ENCODE measurements at places on chromosomes 12 and 14. TPM values are rescaled to one million over a fixed set of nuclear protein-coding genes. Genes with fewer than 3 reads are reported as not detected.

DNA sequence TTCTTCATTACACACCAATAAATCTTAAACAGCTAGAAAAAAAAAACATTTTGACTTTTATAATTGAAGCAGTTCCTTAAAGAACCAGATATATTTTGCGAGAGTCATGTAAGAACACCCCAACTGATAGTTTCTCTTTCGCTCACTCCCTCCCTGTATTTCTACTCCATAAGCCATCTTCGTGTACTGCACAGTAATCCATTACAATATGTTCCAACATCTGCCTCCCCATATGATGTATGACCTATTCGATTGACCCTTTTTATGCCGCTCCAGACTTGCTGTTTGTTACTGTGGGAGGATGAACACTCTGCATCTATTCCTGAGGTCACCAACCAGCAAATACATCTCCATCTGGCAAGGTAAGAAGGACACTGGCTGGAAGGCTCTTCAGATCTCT lies 331.7 kb downstream of the SOX5 start:
- DNase-seq, result no peak

The DTX1 gene
- 5.0 TPM for total RNA-seq

GRCh38 chr14:25050269-25051150 lies 563 bp upstream of the STXBP6 start:
- no peak for DNase-seq

DNA sequence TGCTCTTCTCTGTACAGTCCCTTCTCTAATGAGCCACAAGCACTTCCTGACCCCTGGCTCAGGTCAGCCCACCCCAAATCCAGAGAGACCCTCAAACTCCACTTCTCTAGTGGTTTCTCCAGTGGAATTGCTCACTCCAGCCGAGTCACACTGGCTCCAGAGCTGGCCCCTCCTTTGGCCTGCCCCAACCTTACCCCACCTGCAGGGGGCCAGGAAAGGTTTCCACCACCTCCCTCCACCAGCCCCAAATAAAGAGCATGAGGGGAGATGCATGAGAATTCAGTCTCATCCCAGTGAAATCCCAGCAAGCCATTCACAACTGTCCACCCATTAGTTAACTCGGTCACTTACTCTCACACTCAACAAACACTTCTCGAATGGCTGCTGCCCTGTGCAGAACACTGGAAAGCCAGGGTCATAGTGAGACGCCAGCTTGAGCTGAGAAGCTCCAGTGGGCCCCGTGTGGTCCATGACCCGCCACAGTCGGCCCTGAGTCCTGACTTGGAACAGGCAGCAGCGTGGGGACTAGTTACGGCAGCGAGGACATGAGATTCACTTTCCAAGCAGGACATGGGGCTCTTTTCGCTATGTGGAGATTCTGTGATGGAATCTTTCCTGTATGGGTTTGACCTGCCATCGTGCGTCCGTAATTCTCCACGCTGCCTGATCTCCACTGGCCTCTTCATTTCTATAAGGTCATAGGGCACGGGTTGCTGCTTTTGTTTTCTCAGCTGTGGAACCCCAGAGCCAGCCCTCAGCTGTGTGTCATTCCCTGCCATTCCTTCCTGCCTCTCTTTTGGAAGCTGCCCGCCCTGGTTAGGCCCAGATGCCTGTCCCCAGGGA lies 44.2 kb downstream of the SLC6A12 start:
- DNase-seq, result no peak

DNA sequence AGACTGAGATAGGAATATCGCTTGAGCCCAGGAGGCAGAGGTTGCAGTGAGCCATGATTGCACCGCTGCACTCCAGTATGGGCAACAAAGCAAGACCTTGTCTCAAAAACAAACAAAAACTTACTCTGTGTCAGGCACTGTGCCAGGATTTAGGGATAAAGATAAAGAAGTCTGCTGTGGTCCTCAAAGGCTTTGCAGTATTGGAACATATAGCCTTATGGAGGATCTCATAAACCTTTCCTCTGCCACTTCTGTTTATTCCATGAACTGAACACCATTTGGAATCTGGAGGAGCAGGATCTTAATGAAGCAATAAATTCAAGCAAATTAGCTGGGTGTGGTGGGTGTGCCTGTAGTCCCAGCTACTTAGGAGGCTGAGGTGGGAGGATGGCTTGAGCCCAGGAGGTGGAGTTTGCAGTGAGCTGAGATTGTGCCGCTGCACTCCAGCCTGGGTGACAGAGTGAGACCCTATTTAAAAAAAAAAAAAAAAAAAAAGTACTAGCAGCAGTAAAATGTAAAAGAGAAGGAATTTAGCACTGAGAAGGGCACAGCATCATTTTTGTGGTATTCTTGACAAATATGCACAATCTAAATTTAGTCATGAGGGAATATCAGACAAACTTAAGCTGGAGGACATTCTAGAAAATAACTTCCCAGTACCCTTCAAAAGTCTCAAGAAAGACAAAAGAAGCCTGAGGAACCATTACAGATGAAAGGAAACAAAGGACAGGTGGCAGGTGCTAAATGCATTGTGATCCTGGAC lies 27.1 kb downstream of the BMAL2 start:
- no peak for DNase-seq

GRCh38 chr12:106910202-106910601 lies 45.5 kb upstream of the TMEM263 start:
- DNase-seq, result no peak

DNA sequence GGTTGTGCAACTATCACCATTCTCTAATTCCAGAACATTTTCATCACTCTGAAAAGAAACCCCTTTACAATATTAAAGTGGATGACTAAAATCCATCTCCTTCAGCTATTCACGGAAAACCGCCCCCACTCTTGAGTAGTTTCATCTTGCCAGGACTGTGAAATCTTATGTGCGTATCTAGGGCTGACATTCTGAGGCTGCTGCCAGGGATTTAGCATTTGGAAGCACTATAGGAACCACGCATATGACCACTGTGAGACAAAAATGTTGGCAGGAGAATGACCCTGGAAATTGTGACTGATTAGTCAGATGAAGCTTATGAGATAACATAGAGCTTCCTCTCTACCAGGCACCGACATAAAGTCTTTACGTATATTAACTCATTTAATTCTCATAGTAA lies 305.2 kb upstream of the PDE3A start:
- DNase-seq, result no peak

GRCh38 chr12:87280356-87280755 lies 748.8 kb downstream of the C12orf50 start:
- no peak for DNase-seq

Data from activated T-cell treated with anti-CD3 and anti-CD28 coated beads, Interleukin-2, amount 50 U/mL, for 4 hours (primary cell).